Natural killer cell (primary cell): ENCODE measurements at places on chromosomes 7 and 10.

DNA sequence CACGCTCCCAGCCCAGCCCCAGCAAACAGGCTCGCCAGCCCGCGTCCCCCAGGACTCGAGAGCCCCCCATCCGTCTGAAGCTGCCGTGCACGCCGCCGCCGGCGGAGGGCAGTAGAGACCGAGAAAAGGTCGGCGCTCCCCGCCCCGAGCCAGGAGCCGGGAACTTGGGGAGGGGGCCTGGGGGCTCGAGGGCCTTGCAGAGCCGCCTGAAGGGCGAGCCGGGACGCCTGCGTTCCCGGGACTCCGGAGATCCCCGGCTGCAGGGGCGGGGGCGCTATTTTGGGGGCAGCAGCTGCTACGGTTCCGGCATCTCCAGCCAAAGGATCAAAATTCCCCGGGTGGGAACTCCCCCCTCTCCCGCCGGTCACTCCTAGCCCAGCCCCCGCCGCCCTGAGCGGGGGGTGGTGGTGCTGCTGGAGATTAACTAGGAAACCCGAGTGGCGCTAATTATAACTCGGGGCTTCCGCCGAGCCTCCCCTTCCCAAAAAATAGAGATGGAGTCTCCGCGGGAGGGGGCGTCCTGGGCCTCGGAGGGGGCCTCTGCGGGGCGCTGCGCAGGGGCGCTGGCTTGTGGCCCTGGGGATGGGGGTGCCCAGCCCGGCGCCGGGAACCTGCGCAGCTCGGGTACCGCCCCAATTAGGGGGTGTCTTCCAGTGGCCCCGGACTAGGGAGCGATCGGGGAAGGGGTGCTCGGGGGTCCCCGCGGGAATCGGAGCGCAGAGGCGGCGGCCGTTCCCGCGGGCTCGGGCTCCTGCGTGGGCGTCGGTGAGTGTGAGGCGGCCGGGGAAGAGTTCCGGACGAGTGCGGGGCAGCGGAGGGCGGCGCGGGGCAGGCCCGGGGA, 608 bp downstream of the ACHE start:
- peak; percentile 72 for DNase-seq

DNA sequence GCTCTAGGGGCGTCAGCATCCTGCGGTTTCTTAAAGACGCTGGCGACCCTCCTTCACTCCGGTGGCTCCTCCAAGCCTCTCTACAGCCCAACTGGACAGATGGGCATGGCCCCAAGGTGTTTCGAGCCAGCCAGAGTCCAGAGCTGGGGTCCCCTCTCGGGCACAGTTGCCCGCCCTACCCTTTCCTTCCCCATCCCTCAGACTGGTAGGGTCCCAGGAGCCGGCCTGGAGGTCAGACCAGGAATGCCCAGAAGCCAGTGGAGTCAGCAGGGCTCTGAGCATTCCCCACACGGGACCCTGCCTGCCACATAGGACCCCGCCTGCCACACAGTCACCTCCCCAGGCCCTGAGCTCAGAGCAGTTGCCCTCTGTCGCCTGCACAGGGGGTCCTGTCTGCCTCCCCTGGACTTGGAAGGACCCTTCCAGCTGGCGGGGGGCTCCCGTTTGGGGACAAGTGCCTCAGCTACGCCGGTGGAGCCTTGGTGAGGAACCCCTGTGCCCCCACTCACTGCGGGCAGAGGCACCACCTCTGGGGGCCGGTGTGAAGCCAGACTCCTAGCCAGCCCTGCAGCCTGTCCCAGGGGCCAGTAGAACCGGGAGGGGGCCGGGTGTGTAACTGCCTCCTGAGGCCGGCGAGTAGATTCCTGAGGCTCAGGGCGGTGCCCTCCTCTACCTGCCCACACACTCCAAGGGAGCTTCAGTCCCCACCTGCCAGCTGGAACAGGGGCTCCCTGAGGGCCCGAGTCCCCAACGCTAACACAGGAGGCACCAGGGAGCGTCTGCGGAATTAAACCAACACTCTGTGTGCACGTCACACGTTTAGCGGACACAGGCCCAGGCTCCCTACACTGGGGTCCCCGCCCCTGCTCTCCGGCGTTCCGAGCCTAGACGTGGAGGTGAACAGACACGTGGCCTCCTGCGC, 19.4 kb upstream of the PDGFA start:
- no peak for DNase-seq

GRCh38 chr7:4849390-4849789, 12.4 kb downstream of the PAPOLB start:
- no peak for DNase-seq

- DNase-seq, result no peak
These were observed 47.6 kb downstream of the PRTFDC1 start for GRCh38 chr10:24904824-24905223.
